ENCODE measurements at places on chromosomes 12 and 14.

DNA sequence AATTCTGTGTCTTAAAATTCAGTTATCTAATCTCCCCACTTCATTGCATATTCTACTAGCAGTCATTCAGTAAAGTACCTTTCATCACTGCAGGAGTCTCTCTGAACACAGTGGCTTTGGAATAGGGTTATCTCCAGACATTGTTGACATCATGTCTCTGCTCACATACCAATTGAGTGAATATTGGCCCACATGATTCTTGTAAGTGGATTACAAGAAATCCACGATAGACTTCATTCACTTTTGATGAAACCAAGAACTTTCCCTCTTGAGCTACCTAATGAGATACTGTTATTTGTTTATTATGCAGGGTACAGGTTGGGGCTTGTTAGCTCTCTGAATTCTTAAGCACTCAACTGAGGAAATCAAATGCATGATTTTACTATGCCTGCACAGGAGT, 284.9 kb downstream of the RAD51B start:
- DNase-seq: no peak

- no peak for DNase-seq
These were observed 150.2 kb downstream of the DYRK2 start for GRCh38 chr12:67798768-67799167.

DNA sequence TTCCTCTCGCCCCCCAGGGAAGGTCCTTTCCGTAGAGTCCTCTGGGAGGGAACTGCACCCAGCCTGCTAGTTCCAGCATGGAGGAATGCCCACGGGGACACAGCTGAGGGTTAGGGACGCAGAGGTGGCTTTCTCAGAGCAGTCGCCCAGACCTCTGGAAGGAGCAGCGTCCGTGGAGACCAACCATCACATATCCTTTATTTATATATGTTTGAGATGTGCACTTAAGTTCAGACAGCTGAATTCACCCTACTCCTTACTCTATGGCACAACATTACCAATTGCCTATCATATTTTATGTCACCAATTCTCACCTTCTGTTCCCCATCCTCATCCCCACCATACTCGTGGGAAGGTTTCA, 305.6 kb upstream of the DIO3 start:
- DNase-seq: no peak

GRCh38 chr12:45273717-45274271, 57.9 kb downstream of the ANO6 start:
- no peak for DNase-seq

- no peak for DNase-seq
These were observed 4.4 kb upstream of the HCFC2 start for GRCh38 chr12:104059963-104060362.

DNA sequence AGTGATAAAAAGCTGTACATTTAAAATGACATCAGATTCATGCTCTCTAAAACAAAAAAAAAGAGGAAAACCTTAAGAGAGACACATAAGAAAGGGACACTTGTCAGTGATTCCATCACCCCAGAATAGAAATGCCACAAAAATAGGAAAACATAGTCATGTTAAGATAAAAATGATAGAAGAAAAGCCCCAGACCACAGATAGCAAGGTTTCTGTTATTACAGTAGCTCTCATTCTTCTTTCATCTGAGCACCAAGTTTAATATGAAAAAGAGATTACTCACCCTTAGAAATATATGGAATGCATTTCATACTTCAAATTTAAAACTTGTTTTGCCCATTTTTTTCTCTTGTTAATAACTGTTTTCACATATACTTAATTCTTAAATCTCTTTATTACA, 217.2 kb downstream of the EGLN3 start:
- DNase-seq: no peak

- no peak for DNase-seq
These were observed 14.0 kb upstream of the PCNX1 start for GRCh38 chr14:70893062-70893845.

GRCh38 chr14:61229475-61229888, 51.7 kb downstream of the TMEM30B start:
- DNase-seq: no peak

DNA sequence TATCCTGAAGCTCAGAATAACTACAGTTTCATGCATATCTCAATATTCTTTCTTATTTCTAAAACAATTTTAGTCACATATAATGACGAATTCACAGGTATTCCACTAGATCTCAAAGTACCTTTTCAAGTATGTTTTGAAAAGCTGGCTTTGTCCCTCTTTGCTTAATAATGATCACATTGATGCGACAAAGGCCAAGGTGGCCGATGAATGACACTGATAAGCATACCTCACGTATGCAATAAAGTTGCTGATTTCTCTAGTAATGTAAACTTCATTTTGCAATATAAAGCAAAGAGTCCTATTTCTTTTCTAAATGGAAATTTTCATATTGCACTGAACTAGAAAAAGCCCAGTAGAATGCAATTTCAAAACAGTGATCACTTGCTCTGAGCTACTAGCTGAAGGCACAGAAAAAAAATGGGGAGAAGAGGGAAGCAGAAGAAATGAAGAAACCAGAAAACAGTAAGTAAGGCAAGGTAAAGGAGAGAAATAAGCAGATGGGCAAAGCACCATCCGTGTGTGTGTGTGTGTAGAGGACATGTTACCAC, 29.3 kb downstream of the FGD6 start:
- no peak for DNase-seq

- DNase-seq: no peak
These were observed 831.8 kb upstream of the SEL1L start for GRCh38 chr14:82365471-82365870.

GRCh38 chr12:66074561-66074960, 56.0 kb downstream of the LLPH start:
- DNase-seq: no peak

DNA sequence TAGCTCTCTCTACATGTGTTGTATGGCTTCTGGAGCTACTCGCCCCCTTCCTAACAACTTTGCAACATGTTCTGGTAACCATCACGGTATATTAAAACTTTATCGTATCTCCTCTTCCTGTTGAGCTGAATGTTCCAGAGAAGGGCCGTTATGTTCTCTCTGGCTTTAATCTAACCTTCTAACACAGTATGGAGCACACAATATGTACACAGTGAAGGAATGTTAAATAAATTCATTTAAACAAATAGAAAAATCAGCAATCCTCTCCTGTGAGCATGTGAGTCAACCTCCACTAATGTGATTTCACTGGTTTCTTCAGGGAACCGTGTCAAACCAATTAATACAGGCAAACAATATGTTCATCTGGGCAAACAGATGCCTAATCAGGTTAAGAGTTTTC, 319.5 kb upstream of the OR4E1 start:
- no peak for DNase-seq

DNA sequence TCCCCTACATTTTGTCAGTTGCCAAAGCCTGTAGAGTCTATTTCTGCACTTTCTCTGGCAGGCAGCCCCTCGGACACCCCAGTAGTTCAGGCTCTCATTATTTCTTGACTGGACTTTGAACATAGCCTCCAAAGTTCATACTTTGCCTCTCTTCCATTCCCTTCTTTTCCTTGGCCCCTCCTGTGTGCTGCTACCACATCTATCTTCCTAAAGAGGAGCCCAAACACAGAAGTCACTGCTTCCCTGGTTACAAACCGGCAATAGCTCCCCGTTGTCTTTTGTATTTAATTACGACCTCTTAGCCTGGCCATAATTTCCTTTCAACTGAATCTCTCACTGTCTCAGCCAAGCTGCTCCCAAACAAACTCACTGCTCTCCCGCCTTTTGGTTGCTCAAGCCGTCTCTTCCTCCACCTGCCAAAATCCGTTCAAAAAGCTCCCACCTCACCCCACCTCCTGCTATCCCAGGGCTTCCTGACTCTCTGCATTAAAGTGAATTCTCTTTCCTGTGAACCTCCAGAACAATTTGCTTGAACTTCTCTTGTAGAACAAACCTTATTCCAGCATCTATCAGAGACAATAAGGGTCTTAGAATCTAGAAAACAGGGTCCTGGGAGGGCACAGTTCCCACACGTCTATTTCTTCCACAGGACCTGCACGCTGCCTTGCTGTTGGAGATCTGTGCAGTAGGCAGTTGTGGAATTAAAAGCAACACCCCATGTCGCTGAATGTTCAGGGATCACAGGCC, 46.9 kb downstream of the PRMT8 start:
- no peak for DNase-seq

DNA sequence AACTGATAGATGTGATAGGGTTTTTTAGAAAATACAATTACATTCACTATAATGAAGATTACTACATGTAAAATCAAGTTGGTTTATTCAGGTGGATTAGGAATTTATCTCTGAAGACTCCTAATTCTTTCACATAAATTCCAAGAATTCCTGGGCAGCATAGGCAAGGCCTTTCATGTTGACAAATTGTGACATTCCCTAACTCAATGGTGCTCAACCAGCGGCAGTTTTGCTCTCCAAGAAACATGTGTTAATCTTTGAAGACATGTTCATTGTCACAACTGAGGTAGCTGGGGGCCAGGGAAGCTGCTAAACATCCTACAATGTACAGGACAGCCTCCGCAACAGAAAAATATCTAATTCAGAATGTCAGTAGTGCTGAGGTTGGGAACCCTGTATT, 46.3 kb downstream of the PTPRQ start:
- DNase-seq: no peak

- DNase-seq: peak; percentile 14
These were observed 7.6 kb upstream of the BRMS1L start for GRCh38 chr14:35818346-35819115.

GRCh38 chr12:9391815-9392214, 183.6 kb upstream of the PZP start:
- no peak for DNase-seq

DNA sequence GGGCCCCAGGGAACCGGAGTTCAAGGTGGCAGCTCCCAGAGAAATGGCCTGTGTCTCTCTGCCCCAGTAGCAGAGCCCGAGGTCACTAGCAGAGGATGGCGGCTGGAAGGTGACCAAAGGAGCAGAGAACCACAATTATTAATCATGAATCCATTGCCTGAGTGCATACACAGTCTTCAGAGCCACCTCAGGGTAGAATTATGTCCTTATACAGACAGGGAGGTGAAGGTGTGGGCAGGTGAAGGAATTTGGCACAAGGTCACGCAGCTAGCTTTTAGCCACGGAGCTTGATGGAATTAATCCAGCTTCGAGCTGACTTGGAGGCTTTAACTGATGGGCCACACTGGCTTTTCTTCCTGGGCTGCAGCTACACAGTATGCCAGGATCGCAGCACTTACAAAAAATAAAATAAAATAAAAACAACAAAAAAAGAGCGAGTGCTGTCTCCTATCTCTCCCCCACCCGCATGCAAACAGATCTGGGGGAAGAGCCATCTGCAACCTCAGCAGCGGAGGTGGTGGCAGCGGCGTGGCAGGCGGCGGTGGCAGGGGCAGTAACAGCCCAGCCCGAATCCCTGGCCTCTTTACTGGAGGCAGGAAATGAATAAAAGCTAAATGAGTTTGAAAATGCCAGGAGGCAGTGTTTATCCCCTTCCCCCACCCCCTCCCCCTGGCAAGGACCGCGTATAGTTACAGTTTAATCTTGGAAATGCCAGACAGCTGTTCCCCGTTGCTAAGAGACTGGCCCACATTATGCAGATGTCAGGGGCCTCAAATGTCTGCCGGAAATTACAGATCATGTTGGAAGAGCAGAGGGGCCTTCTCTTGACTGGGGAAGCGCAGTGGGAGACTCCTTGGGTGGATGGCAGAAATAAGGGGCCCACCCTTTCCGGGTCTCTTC, 93.5 kb downstream of the LRRC74A start:
- DNase-seq: no peak

GRCh38 chr12:98438656-98439230, 76.6 kb upstream of the TMPO start:
- DNase-seq: no peak

- DNase-seq: no peak
These were observed 33.8 kb downstream of the STK38L start for GRCh38 chr12:27277846-27278260.

DNA sequence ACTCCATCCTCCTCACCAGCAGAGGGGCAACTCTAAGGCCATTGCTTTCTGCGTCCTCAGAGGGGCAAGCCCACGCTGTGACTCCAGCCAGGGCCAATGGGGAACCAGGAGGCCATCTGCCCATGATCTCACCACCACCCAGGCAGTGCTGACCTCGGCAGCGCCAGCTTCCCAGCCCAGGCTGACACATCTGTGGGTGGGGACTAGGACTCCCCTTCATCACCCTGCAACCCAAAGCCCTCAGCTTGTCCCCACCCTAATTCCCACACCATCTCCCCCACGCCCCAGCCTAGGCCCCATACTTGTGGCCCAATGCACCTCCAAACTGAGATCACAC, 58.6 kb downstream of the VWF start:
- no peak for DNase-seq

- DNase-seq: no peak
These were observed 288.2 kb downstream of the PAWR start for GRCh38 chr12:79402606-79403005.

GRCh38 chr14:74155287-74155686, 70.5 kb downstream of the LIN52 start:
- no peak for DNase-seq

DNA sequence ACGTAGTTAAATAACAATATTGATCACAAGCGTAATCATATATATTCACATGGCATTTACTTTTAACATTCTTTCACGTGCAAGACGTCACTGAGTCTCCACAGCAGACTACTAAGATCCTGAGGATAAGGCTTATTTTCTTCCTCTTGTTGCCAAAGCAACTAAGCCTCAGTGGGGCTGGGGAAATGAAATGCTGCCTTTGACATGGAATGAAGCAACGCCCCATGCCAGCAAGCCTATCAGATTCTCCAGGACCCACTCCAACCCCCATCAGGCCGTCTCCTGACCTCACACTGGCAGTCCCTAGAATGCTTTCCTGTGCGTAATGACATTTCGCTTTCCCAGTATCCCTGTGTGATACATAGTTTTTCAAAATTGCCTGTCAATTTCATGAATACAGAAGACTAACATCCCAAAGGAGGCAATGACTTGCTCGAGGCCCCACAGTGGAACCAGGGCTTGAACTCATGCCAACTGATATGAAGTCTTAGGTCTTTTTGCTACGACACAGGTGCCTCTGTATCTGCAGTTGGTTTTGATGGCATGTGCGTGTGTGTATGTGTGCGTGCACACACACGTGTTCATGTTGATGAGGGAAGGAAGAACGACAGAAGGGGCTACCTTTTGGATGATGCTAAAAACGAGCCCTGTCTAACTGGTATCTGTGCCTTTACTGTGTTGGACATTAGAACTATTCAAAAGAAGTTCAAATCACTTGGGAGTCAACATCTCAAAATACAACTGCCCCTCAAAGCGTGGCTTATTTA, 239.1 kb downstream of the VRK1 start:
- DNase-seq: no peak

DNA sequence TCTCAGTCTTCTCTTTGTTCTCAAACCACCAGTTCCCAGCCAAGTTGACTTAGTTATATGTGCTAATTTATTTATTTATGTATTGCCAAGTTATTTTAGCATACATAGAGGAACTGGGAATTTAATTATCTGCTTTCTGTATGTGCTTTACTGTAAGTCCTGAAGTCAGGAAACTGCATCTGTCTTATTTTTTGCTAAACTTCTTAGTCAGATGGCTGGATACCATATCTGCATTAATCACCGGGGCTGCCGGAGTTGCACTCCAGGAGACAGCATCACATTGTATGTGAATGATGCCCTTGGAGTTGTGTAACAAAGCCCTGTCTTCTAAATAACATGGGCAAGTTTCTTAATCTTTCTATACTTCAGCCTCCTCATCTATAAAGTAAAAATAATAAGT, 96.2 kb downstream of the MON2 start:
- no peak for DNase-seq

Measured in hippocampal formation (tissue), 2 donors.